ENCODE measurements at places on chromosomes 16 and 17.
A peak's percentile ranks its signal among the peaks of the same experiment; 100 is the strongest.

- DNase-seq = no peak
Observed at GRCh38 chr16:84237994-84238750, 1.6 kb downstream of the KCNG4 start.

DNA sequence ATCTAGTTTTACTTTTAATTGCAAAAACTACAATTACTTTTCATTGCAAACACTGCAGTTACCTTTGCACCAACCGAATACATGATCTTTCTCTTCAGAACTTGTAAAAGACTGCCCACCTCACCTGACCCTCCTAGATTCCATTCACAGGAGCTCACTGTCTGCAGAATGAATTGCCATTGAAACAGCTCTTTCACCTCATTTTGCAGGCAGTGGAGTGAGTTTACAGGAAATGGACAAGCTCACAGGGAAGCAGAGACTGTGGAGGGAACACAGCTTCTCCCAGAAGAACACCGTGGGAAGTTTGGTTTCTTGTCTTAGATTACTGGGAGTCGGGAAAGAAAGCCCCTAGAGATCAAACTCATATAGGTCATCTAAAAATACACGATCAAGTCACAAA lies 439.7 kb upstream of the RBFOX1 start:
- no peak for DNase-seq

DNA sequence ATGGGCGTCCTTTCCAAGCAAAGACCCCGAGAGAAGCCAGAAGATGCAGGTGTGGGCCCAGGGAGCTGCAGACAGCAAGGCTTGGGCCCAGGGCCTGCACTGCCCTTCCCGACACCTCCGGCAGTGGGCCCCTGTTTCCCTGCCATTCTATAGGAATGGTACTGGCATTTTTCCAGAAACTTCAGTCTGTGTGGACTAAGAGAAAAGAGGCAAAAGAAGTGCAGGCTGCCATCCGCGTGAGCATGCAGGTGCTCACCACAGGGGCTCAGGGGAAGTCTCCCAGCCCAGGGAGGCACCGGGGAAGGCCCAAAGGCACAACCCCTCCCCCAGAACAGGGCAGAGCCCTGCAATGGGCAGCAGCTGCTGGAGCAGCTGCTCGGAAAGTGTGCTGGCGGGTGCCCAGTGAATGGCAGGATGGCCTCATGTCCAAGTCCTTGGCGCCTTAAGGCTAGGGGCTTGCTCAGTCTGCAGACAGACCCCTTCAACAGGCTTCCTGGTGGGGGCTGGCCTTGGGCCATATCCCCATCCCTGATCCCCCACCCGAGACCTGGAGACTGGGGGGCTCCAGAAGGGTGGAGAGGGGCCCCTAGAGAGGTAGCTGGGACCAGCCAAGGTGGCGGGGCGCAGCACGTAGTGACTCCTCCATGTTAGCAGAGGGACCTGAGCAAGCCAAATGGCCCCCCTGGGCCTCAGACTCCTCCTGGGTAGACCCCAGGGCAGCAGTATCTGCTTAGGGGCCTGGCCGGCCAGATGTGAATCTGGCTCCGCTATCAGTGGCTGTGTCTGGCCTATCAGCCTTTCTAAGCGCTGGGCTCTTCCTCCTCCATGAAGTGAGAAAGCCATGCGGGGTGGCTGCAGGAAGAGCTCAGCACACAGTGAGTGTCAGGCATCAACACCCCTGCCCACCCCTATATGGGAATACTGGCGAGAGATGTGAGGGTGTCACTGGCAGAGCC lies 6.7 kb upstream of the TPPP3 start:
- no peak for DNase-seq

- no peak for DNase-seq
Observed at GRCh38 chr17:59178266-59178985, 22.9 kb downstream of the PRR11 start.

GRCh38 chr17:74146196-74146595 lies 57.3 kb upstream of the RPL38 start:
- DNase-seq = no peak

DNA sequence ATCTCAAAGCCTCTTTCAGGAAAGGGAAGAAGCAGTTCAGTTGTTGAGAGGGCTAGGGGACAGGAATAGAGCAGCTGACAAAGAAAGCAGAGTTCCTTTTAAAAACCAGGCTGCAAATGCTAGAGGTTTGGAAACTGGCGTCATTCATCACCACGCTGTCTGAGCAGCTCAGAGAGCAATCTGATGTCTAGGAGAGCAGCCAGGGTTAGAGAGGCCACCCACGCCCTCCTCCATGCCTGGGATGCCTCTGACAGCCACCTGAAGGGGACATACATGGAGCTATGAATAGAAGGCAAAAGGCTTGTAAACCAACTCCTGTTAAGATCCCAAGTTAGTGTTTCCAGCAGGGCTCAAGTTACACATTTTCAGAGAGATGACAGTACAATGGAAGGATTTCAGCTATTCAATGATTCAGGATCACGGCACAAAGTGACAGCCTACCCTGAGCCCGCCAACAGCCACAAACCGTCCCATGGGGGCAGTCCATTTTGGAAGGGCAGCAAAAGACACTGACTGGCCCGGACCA lies 12.4 kb downstream of the RAB5C start:
- no peak for DNase-seq

DNA sequence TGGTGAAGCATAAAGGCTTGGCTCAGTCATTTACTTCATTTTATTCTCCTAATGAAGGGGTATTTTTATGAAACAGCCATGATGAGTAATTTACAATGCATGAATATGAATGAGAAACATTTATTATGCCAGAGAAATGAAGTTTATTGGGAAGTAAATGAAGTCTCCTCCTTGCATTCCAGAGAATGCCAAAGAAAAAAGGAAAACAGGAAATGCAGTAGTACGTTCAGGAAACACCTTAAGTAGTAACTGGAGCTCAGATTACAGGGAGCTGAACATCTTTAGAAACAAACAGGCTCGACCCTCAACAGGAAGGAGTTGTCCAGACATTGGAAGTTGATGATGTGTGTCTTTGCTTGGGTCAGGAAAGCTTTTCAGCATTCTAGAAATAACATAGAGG lies 4.6 kb downstream of the KRT34 start:
- no peak for DNase-seq

GRCh38 chr16:50697881-50698767 lies 4.7 kb downstream of the NOD2 start:
- DNase-seq = peak; percentile 13

DNA sequence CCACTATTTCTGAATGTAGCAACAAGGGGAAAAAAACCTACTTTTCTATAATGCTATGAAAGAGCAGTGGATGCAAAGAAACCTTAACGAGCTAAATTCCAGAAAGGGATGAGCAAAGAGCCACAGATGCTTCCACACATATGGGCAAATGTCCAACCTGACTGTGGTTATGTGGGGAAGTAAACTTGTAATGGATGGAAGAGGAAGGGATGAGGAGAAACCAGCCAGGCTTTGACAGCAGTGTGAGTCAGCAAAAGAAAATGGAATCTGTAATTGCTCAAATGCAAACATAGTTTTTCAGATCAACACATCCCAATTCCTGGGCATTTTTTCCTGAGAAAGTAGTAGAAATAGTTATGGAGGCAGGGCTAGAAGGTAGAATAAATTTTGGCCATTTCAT lies 204.8 kb upstream of the CPHXL start:
- DNase-seq = no peak

DNA sequence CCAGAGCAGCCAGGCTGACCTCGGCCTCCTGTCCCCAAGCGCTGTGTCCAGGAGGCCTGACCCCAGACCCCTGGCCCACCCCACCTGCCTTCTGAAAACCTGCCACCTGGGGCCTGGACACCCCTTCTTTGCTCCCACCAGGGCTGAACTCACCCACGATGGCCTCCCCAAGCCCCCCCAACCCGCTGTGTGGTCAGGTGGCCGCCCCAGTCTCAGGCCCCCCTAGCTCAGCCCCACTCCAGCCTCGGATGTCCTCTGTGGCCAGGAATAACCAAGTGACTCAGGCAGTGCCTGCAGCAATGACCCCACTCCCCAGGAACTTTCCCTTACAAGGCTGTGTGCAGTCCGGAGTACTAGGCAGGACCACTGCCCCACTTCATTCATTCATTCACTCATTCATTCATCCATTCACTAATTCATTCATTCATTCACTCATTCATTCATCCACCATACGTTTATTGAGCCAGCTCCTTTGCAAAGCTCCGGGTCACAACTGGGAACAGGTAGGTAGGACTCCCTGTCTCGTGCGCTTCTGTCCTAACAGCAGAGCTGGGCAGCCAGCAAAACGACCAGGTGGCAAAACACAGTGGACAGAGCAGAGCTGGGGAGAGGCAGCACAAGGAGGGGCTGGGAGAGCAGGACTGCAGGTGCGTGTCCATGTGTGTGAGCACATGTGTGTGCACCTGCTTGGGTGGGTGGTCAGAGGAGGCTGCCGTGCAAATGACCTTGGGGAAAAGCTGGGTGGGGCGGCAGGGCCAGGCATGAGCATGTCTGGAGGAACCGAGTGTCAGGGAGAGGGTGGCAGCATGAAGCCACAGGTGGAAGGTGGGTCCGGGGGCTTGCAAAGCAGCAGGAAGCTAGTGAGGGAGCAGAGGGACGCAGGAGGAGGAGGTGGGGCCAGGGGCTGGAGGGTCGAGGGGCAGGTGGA lies 75.8 kb upstream of the CBX4 start:
- DNase-seq = no peak

- DNase-seq = no peak
Observed at GRCh38 chr17:64277831-64278562, 14.9 kb upstream of the TEX2 start.

- DNase-seq = peak; percentile 20
Observed at GRCh38 chr16:89099905-89100304, 6.3 kb downstream of the ACSF3 start.

DNA sequence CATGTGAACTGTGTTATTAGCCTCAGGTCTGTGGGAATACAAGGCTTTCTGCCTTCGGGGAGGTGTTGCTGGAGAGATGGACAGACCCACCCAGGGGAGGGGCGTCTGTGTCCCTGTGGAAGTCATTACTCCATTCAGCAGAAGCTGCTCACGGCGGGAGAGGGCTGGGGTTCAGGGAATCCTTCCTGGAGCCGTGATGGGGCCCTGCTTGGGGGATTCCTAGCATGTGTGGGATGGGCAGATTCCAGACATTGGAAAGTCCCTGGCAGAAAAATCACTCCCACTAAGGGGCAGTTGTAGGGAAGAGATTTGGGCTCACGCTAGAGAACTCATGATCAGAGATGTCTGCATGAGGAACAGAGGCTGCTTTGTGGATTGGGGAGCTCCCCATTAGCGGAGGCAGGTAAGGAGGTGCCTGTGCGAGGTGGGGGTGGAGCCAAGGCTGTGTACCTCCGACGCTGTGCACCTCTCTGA lies 56.3 kb upstream of the IL34 start:
- DNase-seq = no peak

- no peak for DNase-seq
Observed at GRCh38 chr16:70706948-70707465, 21.2 kb upstream of the MTSS2 start.

- no peak for DNase-seq
Observed at GRCh38 chr17:14553847-14554246, 253.0 kb downstream of the HS3ST3B1 start.

- DNase-seq = no peak
Observed at GRCh38 chr16:11479916-11480315, 106.8 kb downstream of the LITAF start.

- DNase-seq = no peak
Observed at GRCh38 chr17:53628011-53628410, 194.7 kb upstream of the KIF2B start.

GRCh38 chr17:38637951-38638350 lies 32.2 kb upstream of the SRCIN1 start:
- no peak for DNase-seq

DNA sequence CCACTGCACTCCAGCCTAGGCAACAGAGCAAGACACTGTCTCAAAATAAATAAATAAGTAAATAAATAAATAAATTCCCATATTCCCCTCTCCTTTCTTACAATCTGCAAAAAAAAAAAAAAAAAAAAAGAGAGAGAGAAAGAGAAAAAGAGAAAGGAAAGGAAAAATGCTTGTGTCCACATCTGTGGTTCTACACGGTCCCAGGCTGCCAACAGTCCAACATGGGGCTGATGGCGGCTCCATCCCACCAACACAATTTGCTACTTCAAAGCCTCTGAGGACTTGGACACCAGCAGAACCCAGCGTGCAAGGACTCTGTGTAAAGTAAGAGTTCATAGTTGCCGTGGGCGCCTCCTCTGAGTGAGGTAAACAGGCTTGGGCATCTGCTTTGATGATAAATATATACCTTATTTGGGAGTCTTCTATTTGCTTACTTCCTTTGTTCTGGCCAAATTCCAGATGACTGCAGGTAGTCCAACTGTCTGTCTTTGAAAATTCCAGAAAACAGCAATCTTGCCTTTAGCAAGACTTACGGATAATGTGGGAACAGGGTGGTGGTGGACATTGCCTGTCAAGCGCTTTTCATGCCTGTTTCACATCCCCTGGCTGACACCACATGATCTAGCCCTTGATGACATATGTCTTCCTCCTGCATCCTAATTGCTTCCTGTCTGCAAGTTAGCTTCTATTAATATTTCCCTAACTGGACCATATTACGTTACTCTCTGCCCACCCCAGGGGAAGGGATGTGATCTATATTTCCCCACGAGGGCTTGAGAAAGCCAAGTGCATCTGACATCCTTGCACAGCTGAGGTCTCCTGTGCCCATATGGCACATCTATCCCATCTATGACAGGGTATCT lies 10.1 kb downstream of the LITAF start:
- DNase-seq = peak; percentile 48

- DNase-seq = peak; percentile 47
Observed at GRCh38 chr17:38730526-38731379, 612 bp downstream of the CISD3 start.

DNA sequence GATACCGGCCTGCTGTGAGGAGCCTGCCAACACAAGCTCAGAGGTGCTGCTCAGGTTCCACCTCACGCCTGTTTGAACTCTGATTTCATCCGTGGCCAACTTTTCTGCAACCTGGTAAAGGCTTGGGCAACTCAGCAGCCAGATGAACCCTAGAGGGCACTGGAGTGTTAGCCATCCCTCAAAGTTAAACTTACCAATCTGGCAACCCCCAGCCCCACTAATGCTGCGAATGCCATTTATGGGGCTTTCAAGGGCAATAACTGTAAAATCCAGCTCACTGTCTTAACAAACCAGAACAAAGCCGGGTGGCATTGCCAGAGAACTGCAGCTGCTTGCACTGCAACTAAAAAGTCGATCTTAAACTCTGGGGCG lies 105.5 kb downstream of the AXIN2 start:
- peak; percentile 72 for DNase-seq

DNA sequence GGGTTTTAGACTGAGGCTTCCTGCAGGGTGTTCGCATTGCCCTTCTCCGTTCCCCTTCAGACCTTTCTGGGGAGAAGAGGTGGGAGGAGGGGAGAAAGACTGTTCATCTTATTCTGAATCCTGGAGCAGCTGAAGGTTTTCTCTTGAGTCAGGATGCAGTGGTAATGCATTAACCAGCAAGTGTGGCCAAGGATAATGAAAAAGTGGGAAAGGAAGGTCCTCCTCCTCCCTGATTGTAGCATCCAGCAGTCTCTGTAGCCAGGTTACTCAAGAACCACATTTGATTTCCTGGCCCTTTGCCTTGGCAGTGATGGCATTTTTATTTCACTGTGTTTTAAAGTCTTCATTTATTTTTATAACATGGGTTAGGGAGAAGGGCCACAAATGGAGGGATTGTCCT lies 59.1 kb downstream of the CYLD start:
- DNase-seq = no peak

Data from SK-MEL-5 (cell line).